Colonic mucosa (tissue), 4 donors: ENCODE measurements at places on chromosomes 1 and 21. TPM values are rescaled to one million over a fixed set of nuclear protein-coding genes. Genes with fewer than 3 reads are reported as not detected.

The C1orf94 gene
- not detected for total RNA-seq

The RIPPLY3 gene
- total RNA-seq: 0.21 TPM

DNA sequence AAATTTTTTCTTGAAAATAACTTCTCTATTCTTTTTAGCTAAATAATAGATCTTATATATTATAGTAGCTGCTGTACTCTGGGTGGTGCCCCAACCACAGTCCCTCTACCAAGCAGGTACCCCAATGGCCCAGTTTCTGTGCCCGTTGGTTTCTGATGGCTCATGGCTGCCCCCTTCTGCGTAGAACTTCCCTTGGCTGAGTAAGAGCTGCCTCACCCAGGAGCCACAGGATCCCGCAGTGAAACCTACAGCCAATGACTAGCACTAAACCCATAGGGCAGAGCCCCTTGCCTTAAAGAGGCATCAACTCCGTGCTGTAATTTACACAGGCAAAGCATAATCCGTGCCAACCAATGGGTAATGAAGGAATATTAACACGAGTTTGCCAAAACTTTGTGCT is 247.5 kb downstream of the USH2A start:
- DNase-seq: no peak

DNA sequence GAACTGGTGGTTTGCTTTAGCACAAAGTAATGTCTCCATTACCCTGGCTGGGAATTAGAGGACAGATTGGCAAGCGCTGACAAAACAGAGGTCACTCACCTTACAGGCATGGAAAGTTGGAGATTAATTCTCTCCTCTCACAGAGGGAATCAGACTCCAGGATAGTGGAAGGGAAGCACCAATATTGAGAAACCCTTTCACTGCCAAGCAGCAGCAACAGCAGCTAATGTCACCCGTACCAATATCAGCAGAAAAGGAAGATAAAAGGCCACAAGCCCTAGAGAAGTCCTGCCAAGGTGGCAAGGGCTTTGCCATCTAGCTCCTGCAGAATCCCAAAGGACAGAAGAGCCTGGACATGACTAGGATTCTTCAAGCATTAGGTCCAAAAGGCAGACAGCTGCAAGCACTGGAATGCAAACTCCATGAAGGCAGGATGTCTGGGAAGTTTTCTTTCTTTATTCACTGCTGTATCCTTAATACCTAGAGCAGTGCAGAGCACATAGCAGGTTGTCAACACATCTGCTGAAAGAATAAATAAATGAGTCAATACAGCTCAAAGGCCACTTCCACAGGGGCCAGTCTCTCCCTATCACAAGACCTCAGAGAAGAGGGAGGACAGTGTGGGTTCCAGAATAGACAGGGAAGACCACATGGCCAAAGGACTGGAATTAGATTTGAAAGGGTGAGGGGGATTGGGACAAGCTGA is 57.2 kb downstream of the ERI3 start:
- DNase-seq: no peak

The ROR1 gene
- total RNA-seq: 6.8 TPM

DNA sequence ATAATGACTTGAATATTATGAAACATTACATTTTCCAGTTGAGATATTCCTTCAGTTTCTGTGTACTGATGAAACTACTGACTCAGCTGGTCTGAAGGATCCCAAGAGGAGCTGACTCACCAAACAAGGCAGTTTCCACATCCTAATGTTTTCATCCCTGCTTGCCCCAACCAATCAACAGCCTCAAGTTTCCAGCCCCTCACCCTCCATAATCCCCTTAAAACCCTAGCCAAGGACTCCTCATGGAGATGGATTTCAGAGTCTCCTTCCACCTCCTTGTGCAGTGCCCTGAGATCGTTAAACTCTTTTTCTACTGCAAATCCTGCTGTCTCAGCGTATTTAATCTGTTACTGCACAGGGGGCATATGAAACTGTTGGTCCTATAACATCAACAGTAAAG is 83.1 kb upstream of the HAO2 start:
- peak; percentile 26 for DNase-seq

DNA sequence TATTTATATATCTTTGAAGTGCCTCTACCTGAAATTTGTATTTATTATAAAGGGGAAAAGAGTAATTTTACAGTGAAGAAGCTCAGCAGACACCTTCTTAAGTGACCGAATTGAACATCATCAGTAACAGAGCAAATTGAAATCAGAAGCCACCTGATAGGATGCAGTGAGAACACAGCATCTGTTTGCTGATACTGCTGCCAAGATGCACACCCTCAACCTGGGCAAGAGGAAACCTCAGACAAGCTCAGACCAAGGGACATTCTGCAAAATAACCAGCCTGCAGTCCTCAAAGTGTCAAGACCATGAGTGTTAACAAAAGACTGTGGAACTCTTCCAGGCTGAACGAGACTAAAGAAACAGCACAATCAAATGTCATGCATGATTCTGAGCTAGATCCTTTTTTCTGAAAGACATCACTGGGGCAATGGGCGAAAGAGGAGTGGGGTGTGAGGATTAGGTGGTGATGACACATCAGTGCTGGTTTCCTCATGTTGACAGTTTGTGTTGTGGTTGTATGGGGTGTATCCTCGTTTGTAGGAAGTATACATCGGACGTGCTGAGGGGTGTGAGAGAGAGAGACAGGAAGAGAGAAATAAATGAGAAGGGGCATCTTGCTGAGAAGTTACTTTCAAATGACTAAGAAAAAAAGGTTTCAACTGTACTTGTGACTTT is 103.7 kb downstream of the ABCA4 start:
- no peak for DNase-seq

The HES5 gene
- total RNA-seq: 4.2 TPM

GRCh38 chr1:172117800-172118199 is 276.5 kb downstream of the DNM3 start:
- DNase-seq: no peak

DNA sequence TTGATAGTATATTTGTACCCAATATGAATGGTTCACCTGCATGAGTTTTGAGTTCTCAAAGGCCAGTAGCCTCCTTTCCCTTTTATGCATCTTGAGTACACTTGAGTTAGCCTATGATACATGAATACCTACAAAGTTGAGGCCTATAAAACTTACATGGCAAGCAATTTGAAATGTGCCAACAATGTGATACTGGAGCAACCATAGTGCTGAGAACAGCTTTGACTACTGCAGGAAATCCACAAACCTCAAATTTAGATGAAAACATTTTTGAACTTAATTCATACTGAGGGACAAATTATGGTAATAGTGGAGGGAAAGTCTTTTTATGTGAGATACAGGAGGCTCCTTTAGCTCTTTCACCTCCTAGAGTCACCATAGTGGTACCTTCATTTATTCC is 37.4 kb downstream of the LEPR start:
- no peak for DNase-seq

DNA sequence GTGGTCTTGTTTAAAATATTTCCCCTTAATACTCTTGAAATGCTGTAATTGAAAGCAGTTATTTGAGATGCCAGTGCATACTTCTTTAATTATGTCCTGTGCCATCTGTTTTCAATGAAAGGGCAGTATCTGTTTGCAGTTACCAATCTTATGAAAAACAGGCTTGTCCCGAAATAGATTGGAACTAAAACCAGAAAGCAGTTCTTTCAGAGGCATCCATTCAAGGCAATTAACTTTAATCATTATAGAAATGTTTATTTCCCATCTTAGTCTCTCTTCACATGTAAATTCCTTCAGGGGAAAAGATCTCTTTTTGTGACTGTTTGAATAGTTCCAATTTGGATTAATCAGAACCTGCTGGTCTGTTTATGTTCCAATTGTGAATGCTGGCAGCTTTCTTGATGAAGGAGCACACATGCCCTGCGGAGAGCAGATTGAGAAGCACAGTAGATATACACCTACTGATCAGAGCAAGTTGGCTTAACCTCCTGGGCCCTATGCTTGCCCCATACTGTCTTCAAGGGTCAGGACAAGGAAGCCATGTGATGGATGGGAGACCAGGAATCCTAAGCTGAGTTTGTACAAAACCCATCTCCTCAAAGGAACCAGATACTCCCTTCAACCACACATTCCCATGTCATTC is 41.6 kb upstream of the MROH9 start:
- no peak for DNase-seq

DNA sequence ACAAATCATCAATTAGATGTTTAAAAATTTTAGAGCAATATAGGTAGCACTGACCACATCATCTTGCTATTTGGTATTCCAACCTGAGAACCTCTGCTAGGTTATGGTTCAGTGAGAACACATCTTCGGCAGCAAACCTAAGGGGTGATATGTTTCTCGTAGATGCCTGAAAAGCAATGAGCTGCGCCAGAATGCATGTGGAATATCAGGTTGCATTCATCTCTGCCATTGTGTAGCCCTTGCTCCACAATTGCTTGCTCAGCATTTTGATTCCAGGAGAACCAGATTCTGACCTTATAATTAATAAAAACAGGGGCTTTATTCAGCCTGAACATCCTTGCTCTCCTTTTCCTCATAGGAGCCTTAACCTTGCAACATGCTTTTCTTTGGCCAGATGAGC is 408.1 kb downstream of the USH2A start:
- no peak for DNase-seq

- no peak for DNase-seq
Observed at GRCh38 chr1:6239950-6240768, 3.8 kb upstream of the HES3 start.

DNA sequence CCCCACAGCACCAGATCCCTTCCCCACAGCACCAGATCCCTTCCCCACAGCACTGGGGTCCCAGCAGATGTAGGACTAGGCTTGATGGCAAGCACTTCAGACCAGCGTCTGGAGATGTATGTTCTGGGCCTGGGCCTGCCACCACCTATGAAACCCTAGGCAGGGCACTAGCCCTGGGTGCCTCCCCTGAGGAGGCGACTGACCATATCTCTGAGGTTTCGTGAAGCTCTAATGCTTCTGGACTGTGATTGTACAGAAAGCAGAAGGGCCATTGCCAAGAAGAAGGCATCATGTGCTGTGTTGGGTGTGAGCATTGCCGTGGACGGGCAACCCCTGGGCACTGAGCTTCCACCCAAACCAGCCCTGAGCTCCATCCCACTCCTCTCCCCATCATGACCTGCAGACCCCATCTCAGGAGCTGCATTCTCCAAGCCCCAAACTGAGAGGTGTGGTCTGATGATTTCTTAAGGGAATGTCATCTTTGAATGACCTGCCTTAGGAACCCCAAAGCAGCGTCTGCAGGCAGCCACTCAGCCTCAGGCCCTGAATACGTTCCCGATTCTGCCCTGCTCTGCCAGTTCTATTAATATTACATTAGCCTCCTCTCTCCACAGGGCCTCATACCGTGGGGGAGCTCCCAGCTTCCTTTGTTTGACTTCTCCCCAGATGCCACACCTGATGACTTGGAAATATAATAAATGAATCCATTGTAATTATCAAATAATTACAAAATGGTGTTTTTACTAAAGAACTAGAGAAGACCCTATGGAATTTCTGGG is 163.4 kb downstream of the TRIM33 start:
- no peak for DNase-seq

DNA sequence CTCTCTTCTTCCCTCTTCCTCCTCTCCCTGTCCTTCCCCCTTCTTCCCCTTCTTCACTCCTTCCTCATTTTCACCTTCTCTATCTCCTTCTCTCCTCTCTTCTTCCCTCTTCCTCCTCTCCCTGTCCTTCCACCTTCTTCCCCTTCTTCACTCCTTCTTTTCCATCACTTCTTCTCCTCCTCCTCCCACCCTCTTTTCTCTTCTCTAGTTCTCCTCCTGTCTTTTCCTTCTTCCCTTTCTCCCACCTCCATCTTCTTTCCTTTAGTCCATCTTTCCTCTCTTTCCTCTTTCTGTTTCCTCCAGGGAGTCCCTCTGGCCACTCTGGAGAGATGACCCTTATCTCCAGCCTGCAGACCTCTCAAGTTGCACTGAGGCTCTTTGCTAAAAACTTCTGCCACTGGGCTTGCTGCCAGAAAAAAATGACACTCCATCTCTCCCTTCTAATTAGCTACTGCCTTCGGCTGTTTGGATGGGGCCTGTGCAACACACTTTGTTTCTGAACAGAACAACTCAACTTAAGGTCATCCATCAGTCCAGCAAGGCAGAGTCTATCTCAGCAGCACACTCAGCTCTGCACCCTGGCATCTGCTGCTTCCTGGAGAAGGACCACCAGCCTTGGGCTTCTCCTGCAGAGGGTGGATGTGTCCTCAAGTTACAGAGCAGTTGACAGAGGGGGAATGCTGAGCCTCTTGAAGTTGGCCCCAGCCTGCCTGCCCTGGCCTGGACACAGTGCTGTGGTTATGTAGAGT is 538.8 kb downstream of the MATN1 start:
- DNase-seq: no peak

GRCh38 chr1:3125078-3125477 is 56.1 kb downstream of the PRDM16 start:
- DNase-seq: no peak

DNA sequence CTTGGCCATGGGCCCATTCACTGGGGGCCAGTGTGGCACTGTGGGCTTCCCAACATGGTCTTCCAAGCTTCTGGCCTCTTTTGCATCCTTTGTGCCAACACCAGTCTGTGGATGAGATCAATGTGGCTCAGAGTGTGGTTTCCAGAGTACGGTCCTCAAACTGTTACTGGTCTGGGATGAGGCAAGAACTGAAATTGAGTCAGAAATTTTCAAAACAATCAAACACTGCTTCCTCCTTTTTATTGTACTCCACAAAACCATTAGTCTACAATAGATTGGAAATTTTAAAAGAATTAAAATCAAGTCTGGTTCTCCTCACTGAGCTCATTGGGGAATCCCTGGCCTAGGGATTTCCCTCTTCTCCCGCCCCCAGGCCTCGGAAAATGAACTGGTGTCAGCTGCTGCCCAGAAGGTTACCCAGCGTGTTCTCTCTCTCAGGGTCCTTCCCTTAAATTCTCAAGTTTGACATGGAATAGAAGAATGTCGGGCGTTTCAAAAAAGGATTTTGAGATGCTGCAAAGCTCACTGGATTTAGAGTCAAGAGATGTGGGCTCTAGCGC is 222.0 kb downstream of the SDCCAG8 start:
- no peak for DNase-seq

The TFAP2E gene
- 0.67 TPM for total RNA-seq

The OR1C1 gene
- total RNA-seq: not detected

The CENPF gene
- total RNA-seq: 21.2 TPM

DNA sequence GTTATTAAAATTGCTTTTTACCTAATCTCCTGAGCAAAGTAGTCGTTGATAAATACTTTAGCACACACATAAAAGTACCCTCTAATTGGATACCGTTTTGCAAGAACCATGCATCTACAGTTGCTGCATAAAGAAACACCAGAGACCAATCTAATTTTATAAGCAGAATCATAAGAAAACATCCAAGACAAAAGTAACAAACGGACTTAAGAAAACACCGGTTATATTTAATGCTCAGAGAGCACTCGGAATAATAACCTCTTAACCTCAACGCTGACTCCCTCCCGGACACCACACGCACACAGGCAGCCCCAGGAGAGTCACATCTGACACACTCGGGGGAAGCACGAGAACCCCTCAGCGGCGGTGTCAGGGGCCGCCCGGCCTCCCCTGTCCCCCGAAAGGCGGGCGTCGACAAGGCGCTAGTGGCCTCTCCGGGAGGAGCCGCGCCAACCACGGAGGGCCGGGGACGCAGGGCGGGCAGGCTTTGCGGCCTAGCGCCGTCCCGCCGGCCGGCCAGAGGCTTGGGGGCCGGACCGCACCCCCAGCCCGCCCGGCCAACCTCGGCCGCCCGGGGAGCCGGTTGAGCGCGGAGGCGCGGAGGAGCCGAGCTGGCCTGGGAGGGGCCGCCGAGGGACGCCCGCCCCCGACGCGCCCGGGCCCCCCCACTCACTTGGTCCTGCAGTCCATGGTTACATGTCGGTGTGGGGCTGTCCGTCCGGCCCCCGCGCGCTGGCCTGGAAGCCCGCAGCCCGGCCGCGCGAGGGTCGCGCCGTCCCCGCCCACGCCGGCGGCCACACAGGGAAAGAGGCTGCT is 606 bp downstream of the DENND1B start:
- DNase-seq: peak; percentile 49

The EPB41 gene
- total RNA-seq: 65.4 TPM

The LIN28A gene
- 1.4 TPM for total RNA-seq
